ENCODE measurements at places on chromosomes 13 and 19.

DNA sequence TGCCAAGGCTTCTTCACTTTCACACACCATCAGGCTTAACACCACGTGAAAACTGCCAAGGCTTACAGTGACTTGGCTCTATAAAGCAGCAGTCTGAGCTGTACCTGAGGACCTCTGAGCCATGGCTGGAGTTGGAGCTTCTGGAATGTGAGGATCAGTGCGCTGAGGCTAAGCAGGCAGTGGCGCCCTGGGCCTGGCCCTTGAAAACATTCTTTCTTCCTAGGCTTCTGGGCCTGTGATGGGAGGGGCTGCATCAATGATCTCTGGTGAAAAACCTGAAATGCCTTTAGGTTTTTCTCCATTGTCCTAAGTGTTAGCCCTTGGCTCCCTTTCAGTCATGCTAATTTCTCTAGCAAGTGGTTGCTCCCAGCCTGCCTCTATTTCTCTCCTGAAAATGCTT lies 192.5 kb upstream of the PCDH20 start:
- DNase-seq = no peak

DNA sequence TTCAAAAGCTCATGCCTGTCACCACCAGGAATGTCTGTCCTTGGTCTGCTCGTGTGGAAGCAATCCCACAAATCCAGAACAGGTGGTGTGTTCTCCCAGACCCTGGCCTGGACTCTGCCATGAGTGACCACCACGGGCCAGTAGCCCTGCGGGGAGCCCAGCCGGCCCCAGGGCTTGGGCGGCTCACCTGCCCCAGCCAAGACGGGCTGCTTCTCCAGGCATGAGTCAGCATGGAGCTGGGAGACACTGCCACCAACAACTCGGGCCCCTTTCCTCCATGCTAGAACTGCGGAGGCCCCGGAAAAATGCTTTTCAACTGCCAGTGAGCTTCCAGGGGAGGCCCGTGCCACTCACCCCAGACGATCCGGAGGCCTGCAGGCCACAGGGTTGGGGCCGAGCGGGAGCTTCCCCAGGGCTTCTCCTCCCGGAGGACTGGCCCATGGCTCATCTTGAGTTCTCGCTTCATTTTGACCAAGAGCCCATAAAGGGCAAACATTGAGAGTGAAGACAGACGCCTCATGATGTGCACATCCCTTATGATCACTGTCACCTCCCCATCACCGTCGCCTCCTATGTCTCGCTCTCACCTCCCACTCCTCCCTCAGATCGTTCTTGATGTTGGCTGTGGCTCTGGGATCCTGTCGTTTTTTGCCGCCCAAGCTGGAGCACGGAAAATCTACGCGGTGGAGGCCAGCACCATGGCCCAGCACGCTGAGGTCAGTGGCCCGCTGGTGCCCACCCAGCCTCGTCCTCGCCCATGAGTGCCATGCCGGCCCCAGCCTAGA lies 16.7 kb downstream of the YIPF2 start:
- no peak for DNase-seq

- DNase-seq = peak; percentile 66
Measured at GRCh38 chr19:35000647-35001501, 751 bp downstream of the GRAMD1A start.

- no peak for DNase-seq
Measured at GRCh38 chr13:36536546-36536945, 104.3 kb downstream of the CCNA1 start.

DNA sequence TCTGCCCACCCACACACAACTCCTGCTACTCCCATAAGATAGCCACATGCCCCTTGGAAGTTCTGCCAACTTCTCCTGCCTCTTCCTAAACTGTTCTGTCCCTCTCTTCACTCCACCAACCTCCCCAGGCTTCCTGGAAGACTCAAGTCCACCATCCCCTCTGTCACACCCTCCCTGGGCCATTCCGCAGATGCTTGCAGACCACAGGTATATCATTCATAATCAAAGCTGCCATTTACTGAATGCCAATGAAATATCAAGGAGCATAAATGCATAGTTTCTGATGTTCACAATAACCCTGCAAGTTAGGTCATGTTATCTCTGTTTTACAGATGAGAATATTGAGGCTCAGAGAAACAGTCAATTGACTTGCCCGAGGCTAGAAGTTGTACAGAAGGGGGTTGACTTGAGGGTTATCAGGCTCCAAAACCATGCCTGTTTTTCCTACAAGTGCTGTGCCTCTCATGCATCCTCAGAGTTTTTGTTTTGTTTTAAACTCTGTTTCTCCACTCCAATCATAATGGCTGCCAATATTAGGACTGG lies 135.6 kb downstream of the SLC7A1 start:
- no peak for DNase-seq

- DNase-seq = no peak
Measured at GRCh38 chr13:78649997-78650716, 8.8 kb downstream of the OBI1 start.

DNA sequence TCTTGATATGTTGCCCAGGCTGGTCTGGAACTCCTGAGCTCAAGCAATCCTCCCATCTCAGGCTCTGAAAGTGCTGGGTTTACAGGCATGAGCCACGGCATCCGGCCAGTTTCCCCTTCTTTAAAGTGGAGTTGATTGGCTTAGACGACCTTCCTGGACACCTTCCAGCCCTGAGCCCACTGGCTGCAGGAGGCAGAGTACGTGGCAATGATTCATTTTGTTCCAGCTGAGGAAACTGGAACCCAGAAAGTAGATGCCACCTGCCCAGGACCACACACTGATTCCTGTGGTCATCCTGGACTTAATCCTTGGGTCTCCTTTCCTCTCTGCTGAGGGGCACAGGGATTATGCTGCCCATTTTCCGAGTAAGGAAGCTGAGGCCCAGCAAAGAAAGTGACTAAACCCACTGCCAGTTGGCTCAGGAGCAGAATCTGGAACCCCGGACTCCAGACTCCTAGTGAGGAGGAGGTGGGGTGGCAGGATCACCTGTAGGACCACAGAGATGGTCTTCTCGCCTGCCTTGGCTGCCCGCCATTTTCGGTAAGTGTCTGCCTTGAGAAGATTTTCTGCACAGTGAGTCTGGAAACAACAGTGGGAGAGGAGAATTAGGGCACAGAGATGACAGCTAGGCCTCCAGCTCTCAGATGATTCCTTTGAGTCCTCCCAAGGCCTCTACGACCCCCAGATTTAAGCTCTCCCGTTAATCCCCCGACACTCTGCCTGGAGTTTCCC lies 737 bp downstream of the XRCC1 start:
- DNase-seq = no peak

- no peak for DNase-seq
Measured at GRCh38 chr13:52164989-52165388, 5.6 kb upstream of the NEK3 start.

- no peak for DNase-seq
Measured at GRCh38 chr13:50376895-50377575, 361.8 kb downstream of the KCNRG start.

DNA sequence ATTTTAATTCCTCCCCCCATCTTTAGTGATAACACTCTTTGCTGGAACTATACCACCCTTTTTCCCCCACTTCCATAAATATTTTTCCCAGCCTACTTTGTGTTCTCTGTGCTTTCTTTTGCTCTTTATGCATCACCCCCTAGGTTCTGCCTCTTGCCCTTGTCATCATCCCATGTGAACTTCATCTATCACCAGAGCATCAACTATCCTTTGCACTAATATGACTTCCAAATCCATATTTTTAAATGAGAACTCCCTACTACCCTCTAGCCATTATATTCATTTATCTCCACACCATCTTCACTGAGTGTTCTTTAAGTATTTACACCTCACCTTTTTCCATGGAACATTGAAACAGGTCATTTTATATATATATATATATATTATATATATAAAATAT lies 452.7 kb downstream of the FOXO1 start:
- no peak for DNase-seq

DNA sequence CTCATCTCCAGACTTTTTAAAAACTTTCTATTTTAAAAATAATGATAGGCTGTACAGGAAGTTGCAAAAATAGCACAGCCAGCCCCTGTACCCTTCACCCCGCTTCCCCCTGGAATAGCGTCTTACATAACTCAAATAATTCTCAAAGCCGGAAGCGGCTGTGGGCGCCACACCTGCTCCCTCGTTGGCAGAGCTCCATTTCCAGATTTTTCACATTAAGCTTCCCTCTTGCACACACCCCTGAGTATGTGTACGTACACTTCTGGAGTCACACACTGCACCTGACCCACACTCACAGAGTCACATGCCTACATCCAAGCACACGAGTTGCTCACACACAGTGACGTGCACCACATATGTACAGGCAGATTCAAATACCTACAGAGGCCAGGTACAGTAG lies 24.9 kb upstream of the DPP9 start:
- DNase-seq = no peak

GRCh38 chr13:90427322-90428272 lies 919.9 kb upstream of the MIR17HG start:
- DNase-seq = no peak

DNA sequence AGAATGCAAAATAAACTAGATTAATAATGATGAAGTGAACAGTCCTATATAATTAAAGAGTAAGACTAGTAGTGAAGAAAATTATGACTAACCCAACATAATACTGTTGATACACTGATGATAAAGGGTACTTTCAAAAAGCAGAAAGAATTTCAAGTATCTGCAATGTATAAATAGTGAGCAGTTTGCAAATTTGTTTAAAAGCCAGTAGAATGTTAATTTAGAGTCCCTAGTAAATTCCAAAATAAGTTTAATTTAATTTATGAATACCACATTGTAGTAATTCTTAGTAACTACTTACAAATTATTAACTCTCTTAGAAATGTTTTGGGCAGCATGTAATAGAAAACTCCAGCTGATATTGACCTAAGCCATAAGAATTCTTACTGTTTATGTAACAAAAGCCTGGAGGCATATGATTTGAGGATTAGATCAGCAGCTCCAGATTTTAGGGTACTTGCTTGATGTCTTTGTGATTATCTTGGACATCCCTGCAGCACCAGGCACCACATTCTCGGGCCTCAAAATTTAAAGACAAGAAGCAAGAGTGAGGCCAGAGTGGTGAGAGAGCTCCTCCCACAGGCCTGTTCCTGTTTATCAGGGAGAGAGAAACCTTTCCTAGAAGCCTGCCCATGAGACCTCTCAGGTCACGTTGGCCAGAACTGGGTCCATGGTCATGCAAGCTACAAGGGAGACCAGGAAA lies 67.6 kb upstream of the TDRD3 start:
- DNase-seq = no peak

DNA sequence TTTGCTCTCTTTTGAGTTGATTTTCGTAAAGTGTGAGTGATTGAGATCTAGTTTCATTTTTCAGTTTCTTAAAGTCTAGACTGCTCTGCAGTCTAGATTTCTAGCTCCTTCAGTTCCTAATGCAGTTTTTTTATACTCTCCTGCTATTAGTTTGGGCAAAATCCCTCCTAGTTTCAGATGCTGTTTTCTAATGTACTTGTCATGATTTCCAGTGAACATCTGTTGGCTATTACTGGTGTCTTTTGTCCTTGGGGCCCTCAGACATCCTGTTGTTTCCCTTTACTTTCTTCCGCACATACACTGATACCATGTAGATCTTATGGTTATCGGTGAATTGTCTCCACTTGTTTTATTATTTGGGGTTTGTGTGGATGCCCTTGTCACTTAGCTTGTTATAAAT lies 292.1 kb downstream of the TDRD3 start:
- DNase-seq = no peak

GRCh38 chr19:29212356-29212647 lies 649 bp downstream of the UQCRFS1 start:
- no peak for DNase-seq

- DNase-seq = no peak
Measured at GRCh38 chr13:98999639-98999952, 21.7 kb upstream of the DOCK9 start.

DNA sequence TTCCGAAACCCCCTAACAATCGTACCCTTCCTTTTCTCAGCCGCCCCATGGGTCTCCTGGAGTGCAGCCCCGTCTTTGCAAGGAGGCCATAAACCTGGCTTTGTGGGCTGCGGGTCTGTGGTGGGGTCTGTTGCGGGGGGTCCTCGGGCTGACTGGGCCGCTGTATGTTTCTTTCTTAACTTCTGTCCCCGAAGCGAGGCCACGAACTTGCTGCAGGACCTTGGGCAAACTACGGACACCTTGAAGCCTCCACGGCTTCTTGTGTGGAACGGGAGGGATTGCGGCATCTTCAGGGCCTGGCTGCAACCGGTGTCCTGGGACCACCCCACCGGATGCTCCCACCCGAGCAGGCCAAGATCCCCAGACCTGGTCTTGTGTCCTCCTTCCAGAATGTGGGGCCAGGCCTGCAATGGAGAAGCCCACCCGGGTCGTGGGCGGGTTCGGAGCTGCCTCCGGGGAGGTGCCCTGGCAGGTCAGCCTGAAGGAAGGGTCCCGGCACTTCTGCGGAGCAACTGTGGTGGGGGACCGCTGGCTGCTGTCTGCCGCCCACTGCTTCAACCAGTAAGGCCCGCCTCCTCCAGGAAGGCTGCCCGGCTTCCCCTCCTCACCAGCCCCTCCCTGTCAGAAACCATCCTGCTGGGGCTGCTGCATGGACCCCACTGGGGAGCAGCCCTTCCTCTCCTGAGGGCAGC lies 12.0 kb downstream of the TIMM13 start:
- no peak for DNase-seq

DNA sequence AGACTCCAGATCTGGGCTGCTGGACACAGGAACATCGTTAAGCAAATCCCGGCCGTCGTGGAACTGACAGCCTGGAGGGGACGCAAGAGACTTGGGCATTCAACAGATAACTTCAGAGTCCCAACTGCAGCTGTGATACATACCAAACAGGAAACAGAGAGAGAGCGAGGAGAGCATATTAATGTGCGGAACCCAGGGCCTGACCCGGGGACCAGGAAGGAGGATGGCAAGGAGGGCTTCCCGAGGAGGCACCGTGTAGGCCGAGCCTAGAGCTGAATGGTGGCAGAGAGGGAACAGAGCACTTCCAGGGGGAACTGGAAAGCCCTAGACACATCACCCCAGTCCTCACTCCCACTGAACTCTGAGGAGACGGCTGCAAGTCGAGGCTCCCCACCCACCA lies 68.1 kb downstream of the SIPA1L3 start:
- no peak for DNase-seq

- no peak for DNase-seq
Measured at GRCh38 chr19:16203256-16204004, 5.7 kb downstream of the AP1M1 start.

DNA sequence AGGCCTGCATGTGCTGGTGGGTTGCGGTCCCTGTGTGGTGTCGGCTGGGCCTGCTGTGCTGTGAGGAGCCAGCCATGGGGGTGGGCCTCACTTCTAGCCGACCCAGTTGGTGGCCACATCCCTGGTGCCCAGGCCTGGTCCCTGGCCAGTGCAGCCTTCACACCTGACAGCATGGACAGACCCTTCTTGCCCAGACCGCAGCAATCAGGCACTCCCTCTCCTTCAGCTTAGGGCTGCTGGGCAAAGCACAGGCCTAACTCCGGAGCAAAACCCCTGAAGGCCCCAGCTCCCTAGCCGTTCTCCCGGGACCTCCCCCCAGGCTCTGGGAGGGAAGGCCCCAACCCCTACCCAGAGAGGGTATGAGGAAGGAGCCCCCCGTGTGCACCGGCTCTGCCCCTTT lies 6.6 kb upstream of the MCF2L start:
- no peak for DNase-seq

DNA sequence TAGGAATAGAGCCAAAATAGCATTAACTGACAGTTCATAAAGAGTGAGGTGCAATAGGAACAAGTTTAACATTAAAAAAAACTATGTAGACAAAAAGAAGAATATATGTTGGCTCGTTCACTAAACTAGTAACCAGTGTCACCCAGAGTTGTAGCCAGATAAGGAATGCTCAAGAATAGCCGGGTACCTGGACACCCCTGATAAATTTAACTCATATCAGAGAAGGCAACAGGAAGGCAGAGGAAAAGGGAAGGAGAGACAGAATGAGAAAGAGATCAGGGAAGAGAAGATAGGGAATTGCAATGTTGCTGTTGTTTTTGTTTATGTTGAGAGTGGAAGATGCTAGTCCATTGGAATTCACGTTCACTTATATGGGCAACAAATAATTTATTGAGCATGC lies 31.6 kb upstream of the KATNAL1 start:
- no peak for DNase-seq
